ENCODE measurements at places on chromosomes 3 and 15. TPM values are rescaled to one million over a fixed set of nuclear protein-coding genes. Genes with fewer than 3 reads are reported as not detected.
A peak's percentile ranks its signal among the peaks of the same experiment; 100 is the strongest.

The ANKRD63 gene
- total RNA-seq, result not detected

The TUSC7 gene
- not detected for total RNA-seq

The ARRDC4 gene
- total RNA-seq, result 9.0 TPM

The SMC4 gene
- 147 TPM for total RNA-seq

The ECE2 gene
- not detected for total RNA-seq

The CPA3 gene
- total RNA-seq, result not detected

- DNase-seq, result peak; percentile 26
Measured at GRCh38 chr3:139427283-139428060, 38.0 kb upstream of the COPB2 start.

GRCh38 chr3:11091088-11091590 lies 63.2 kb upstream of the HRH1 start:
- DNase-seq, result no peak

- DNase-seq, result peak; percentile 48
Measured at GRCh38 chr3:183073839-183074238, 25.5 kb downstream of the MCCC1 start.

GRCh38 chr15:71256934-71257664 lies 141.8 kb downstream of the THSD4 start:
- DNase-seq, result no peak
